ENCODE measurements at places on chromosomes 5 and 9.
A peak's percentile ranks its signal among the peaks of the same experiment; 100 is the strongest.

DNA sequence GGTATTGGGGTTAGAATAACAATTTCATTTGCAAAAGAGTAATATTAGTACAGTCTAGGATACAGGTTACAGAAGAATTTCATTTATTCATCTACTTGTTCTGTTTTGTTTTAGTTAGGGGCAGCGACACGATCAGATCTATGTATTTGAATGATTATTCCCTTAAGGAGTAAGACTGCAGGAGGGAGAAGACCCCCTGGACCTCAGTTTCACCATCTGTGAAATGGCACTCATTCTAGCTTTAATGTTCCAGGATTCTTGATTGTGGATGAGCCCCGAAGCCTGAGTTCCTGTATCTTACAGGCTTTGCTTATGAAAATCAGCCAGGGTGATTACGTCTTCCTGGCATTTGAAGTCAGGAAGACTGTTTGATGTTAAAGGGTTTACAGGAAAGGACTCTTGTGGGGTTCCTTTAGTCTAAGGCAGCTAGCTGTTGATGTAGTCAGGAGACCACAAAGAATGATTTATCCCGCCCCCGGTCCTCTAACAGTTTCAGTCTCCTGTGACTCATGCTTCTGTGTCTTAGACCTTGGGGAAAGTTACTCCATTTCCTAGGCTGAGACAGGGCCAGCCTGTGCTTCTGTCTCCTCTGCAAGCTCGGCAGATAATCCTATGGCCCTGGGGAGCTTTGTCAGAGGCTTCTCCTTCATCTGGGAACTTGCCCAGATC lies 11.5 kb downstream of the SMIM3 start:
- peak; percentile 100 for DNase-seq

GRCh38 chr5:42514754-42515153 lies 91.5 kb downstream of the GHR start:
- DNase-seq: no peak

DNA sequence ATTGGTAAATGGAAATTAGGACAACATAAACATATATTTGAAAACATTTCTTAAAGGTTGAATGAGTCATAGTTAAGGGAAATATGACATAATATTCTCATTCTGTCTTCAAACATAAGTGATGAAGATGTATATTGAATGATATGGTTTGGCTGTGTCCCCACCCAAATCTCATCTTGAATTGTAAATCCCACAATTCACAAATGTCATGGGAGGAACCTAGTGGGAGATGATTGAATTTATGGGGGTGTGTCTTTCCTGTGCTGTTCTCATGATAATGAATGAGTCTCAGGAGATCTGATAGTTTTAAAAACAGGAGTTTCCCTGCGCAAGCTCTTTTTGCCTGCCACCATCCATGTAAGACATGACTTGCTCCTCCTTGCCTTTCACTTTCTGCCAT lies 104.4 kb upstream of the MPDZ start:
- DNase-seq: no peak

GRCh38 chr9:111630182-111630963 lies 761 bp upstream of the DNAJC25 start:
- DNase-seq: no peak

GRCh38 chr9:93288891-93289883 lies 105.2 kb downstream of the WNK2 start:
- DNase-seq: peak; percentile 68

- no peak for DNase-seq
Observed at GRCh38 chr9:117821954-117822353, 117.8 kb downstream of the TLR4 start.

DNA sequence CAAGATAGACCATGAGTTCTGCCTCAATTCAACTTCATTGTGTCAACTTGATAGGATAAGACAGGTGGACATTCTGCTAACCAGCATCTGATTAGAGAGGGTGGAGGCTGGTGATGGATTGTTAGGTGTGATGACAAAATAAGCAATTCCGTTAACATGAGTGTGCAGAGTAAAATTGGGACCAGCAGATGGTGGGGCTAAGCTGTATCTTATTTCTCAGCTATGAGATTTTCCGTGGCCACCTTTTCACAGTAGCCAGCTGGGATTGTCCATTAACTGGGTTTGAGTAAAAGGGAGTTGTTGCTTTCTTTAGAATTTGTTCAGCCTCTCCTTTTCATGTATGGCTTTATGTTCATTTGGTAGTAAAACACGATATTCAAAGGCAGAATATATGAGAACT lies 28.8 kb upstream of the TAL2 start:
- no peak for DNase-seq

GRCh38 chr5:138668451-138669380 lies 84.5 kb upstream of the CTNNA1 start:
- DNase-seq: no peak

GRCh38 chr9:96047741-96048103 lies 172.2 kb downstream of the ERCC6L2 start:
- DNase-seq: no peak

DNA sequence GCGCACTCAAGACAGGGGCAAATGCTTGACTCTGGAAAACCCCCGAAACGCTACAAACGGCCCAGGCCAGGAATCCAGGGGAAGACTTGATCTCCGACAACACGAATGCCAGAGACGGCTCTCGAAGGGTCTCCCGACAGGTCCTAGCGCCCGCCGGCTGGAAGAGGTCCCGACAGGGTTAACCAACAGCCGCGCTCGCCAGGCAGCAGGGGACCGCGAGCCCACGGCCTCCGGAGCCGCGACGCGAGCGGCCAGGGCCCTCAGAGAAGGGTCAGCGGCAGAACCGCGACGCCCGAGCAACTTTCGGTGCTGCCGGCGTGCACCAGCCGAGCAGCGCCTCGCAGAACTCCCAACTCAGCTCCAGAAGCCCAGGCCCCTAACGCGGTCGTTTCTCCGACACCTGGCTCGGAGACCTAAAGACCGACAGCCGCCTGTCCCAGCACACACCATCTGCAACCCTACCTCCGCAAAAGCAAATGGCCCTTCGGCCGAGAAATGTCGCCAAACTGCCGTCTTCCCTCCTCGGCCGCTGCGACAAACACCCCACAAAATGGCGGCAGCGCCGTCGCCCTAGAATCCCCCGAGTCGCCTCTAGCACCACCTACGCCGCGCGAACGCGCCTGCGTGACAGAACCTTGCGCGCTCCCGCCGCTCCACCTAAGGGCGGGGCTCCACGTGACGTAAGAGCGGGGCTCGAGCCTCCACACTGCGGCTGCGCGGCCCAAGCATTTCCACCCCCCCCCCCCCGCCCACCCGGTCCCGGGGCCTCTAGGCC lies at the start of gene CLK4:
TSS of gene CLK4 (minus strand) at position 567 of the 775 bp plus-strand sequence. CDS start 3,634 bp downstream, outside the sequence.
- DNase-seq: peak; percentile 93

GRCh38 chr5:146640285-146640896 lies 124.4 kb upstream of the GPR151 start:
- no peak for DNase-seq

- no peak for DNase-seq
Observed at GRCh38 chr5:160044391-160044804, 35.5 kb downstream of the TTC1 start.

GRCh38 chr5:146681585-146682105 lies 165.7 kb upstream of the GPR151 start:
- no peak for DNase-seq

DNA sequence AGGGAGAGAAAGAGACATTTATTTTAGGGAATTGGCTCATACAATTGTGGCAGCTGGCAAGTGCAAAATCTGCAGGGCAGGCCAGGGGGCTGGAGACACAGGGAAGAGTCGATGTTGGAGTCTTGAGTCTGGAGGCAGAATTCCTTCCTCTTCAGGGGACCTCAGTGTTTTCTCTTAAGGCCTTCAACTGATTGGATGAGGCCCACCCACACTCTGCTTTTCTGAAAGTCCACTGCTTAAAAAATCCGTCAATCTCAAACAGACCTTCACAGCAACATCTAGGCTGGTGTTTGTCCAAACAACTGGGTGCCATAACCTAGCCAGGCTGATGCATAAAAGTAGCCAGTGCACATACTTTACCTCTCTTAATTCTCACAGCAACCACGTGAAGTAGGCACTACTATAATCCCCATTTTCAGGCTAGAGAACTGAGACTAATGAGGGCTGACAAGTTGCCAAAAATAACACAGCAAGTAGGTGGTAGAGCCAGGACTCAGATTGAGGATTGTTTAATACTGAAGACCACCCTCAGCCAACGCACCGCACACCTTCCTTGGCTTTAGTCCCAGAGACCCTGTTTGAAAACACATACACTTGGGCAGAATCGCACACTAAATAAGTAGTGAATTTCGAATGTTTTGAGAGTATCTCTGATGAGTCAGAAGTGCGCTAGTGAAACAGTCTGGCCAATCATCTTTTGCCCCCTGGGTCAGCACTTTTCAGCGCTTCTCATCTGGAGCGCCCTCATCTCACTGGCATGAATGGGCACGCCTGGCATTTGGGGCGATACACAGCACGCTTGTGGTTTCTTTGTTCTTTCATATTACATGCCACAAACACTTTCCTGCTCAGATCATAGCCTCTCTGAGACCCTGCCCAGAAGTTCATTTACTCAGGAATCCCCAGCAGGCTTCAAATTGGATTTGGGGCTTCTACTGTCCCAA lies 591.4 kb downstream of the CCDC171 start:
- no peak for DNase-seq

- no peak for DNase-seq
Observed at GRCh38 chr5:148255456-148255855, 13.1 kb upstream of the SPINK13 start.
